ENCODE measurements at places on chromosomes 11 and 22.

DNA sequence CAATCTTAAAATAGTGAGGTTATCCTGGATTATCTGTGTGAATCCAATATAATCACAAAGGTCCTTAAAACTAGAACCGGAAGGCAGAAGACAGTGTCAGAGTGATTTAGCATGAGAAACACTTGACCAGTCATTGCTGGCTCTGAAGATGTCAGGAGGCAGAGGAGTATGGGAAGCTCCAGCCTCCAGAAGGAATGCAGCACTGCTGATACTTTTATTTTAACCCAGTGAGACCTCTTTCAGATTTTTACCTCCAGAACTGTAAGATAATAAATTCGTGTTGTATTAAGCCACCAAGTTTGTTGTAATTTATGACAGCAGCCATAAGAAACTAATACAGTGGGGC is 134.4 kb upstream of the ZC3H12C start:
- H3K27me3 ChIP-seq = no peaks in the 10 kb centered on the region
- no peak overlapping the region for H3K4me3 ChIP-seq
- no peak for DNase-seq
- H3K4me1 ChIP-seq = peaks cover 34% of the 10 kb centered on the region

GRCh38 chr11:119622454-119623143 is 106.4 kb downstream of the NECTIN1 start:
- no peaks in the 10 kb centered on the region for H3K4me1 ChIP-seq
- H3K27me3 ChIP-seq = no peaks in the 10 kb centered on the region
- H3K4me3 ChIP-seq = no peak overlapping the region
- no peaks in the 10 kb centered on the region for H3K36me3 ChIP-seq

- H3K4me3 ChIP-seq = no peak overlapping the region
- DNase-seq = no peak
Observed at GRCh38 chr11:48114740-48115139, 101.9 kb upstream of the OR4B1 start.

- H3K36me3 ChIP-seq = no peaks in the 10 kb centered on the region
- H3K4me1 ChIP-seq = no peaks in the 10 kb centered on the region
- H3K27me3 ChIP-seq = peaks cover 2% of the 10 kb centered on the region
- no peak for DNase-seq
- no peak overlapping the region for H3K27ac ChIP-seq
Observed at GRCh38 chr22:28029201-28029948, 110.3 kb upstream of the PITPNB start.

DNA sequence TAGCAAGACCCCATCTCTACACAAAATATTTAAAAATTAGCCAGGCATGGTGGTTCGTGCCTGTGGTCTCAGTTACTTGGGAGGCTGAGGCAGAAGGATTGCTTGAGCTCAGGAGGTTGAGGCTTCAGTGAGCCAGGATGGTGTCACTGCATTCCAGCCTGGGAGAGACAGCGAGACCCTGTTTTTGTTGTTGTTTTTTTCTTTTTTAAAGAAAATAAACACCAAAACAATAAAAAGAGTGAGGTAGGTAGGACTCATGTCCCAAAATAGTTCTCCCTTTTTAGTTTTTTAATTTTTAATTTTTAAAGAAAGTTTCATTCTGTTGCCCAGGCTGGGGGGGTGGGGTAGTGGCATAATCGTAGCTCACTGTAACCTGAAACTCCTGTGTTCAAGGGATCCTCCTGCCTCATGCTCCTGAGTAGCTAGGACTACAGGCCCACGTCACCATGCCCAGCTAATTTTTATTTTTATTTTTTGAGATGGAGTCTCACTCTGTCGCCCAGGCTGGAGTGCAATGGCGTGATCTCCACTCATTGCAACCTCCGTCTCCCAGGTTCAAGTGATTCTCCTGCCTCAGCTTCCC is 25.5 kb upstream of the MALAT1 start:
- H3K4me1 ChIP-seq = peaks cover 31% of the 10 kb centered on the region
- DNase-seq = no peak
- no peaks in the 10 kb centered on the region for H3K36me3 ChIP-seq
- peak overlapping the region; percentile 76 for H3K27ac ChIP-seq
- no peak overlapping the region for H3K4me3 ChIP-seq

DNA sequence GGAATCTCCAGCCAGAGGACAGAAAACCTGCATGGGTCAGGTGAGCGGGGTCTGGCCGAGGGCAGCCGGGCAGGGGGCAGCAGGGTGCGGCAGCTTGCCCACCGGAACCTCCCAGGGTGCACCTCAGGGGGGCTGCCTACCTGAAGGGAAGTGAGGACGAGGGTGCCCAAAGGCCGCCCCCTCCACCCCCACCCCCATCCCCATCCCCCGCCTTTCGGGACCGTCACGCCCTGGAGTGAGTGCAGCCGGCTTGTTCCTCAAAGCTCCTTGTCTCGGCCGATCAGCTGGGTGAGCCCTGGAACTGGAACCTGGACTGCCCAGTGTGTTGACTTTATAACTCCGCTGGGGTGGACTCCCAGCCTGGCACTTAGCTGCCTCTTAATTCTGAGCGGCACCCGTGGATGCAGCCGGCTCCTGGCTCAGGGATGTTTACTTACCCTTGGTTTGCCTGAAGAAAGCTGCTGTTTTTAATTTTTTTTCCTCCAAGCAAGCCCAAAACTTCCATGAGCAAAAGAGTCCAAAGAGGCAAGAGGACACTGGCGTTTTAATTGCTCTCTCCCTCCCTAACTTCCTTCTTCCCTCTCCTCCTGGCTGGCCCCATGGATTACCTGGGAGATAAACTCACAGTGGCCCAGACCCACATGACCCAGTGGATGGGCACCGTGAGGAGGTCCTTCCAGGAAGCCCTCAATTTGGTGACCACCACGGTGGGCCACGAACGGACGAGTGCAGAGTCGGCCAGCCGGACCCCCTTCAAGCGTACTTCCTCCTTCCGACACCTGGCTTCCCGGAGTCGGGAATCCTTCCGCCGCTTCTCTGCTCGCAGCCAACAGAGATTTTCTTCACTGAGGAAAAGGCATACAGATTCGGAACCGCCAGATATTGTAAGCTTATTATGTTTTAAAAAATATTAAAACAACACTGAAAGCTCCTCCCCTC is 87.8 kb upstream of the CRYBB3 start:
- H3K27me3 ChIP-seq = no peaks in the 10 kb centered on the region
- H3K36me3 ChIP-seq = no peaks in the 10 kb centered on the region
- no peak overlapping the region for H3K4me3 ChIP-seq
- no peaks in the 10 kb centered on the region for H3K4me1 ChIP-seq
- H3K27ac ChIP-seq = no peak overlapping the region

DNA sequence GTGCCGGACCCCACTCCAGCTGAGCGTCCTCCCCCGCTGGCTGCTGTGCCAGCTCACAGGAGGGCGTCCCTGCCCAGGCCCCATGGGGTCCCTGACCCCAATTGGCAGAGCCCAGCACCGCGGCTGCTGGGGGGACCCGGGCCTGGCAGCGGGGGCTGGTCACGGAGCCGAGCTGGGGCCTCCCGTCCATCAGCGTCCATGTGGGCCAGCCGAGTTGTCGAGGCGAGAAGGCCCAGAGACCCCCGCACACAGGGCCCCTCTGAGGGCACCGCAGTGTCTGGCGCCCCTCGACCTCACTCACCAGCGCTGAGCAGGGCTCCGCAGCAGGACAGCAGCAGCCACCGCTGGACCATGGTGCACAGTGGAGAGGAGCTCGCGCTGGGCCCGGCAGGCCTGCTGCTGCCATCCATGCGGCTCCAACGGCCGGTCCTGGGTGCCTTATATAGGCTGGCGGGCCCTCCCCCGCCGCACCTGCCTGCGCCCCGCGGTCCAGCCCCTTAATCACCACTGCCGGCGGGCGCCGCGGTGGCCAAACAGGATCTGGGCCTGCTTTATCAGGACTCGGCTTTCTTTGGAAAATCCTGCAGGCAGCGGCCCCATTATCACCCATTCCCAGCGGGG is at the start of gene MUC6:
MUC6 (minus strand) TSS at position 416 of the 621 bp plus-strand sequence; CDS start at position 353, 63 bp downstream.
- no peak for DNase-seq
- H3K4me1 ChIP-seq = no peaks in the 10 kb centered on the region
- H3K27me3 ChIP-seq = no peaks in the 10 kb centered on the region

DNA sequence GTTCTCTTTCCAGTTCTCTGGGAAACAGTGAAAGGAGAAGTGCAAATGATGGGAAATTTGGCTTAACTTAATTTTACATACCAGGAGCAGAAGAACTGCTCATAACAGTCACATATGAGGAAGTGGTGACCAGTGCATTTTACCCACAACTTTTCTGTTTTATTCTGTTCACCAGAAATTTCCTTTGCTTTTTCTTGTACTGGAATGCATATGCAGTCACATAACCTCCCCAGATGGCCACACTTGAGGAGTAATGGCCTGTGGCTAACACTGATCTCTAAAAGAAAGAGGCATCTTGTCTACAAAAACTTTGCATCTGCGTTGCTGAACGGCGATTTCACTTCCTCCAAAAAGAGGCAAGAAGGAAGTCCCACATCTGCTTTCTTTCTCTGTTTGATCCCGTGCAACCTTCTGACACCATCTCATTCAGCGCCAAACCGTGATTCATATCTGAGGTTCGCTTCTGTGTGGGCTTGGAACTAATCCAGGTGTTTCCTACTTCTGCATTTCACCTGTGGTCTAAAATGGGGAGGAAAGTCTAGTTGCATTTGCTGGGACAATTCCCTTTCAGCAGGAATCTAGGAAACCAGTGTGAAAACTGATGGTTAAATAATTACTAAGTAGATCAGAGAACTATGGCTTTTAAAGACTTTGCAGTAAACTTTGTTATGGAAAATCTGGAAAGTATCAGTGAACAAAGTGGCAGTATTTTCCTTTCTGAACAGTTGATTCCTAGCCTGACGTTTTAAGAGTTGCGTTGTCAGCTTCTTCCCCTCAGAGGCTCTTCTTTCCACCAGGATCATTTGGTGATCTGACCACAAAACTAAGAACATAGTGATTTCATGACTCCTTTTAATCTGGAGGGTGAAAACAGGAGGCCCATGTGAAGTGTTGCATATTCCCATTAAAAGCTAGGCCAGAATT is 4.2 kb upstream of the MPEG1 start:
- no peak overlapping the region for H3K4me3 ChIP-seq
- no peaks in the 10 kb centered on the region for H3K27me3 ChIP-seq
- H3K4me1 ChIP-seq = peaks cover 76% of the 10 kb centered on the region
- peak overlapping the region; percentile 91 for H3K27ac ChIP-seq
- DNase-seq = peak; percentile 99

GRCh38 chr22:31139866-31140716 is at the start of gene PLA2G3:
Gene PLA2G3 (minus strand): TSS chr22:31140508. CDS start chr22:31140354, 154 bp downstream.
- no peak within 1 kb of the TSS for H3K4me3 ChIP-seq
- no peaks in the 10 kb centered on the region for H3K4me1 ChIP-seq
- no peak within 1 kb of the TSS for H3K27ac ChIP-seq
- no peak for DNase-seq
- no peaks in the 10 kb centered on the region for H3K27me3 ChIP-seq
- no peaks in the 10 kb centered on the region for H3K36me3 ChIP-seq

- H3K4me3 ChIP-seq = no peak overlapping the region
- H3K27ac ChIP-seq = no peak overlapping the region
- peaks cover 8% of the 10 kb centered on the region for H3K4me1 ChIP-seq
- H3K36me3 ChIP-seq = no peaks in the 10 kb centered on the region
Observed at GRCh38 chr11:120222916-120223315, 12.1 kb downstream of the OAF start.

- peaks cover 14% of the 10 kb centered on the region for H3K36me3 ChIP-seq
- peaks cover 10% of the 10 kb centered on the region for H3K4me1 ChIP-seq
- H3K4me3 ChIP-seq = peak overlapping the region; percentile 72
- DNase-seq = no peak
- 0 out of 2 replicates have a peak overlapping the region, but pooled peaks have one; percentile 4 for H3K27ac ChIP-seq
Observed at GRCh38 chr22:50202130-50202666, 1.4 kb downstream of the SELENOO start.

DNA sequence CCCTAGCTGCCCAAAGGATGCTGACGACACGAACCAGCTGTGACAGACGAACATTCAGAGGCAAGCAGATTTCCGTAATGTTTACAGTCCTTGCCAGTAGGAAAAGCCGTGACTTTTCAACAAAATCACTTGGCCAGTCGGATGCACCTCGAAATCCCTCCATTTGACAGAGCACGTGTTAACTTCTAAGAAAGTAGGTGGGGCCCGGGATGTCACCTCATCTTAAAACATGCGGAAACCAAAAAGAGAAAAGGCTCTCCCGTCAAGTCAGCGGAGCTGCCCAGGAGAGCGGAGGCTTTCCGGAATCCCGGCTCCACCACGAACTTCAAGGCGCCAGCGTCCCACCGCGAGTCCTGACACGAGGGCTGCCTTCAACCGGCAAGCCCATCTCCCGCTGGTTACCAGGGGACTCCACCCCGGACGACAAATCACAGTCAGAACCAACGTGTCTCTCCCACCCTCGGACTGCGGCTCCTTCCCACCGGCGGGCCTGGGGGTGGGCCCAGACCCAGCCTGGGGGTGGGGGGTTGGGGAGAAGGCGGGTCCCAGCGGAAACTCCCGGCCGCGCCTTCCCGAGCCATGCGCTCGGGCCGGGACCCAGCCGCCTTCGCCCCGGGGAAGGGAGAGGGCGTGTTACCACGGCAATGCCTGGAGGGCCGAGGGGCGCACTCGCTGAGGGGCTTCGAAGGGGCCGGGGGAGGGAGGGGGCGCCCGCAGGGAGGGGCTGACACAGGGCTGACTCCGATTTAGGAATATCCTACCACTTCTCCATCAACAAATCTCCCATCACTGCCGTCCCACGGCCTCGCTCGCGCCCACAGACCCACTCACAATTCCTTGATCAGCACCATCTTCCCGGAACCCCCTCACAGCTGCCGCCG is 475 bp downstream of the PITPNB start:
- H3K27me3 ChIP-seq = no peaks in the 10 kb centered on the region
- H3K27ac ChIP-seq = peak overlapping the region; percentile 78
- peaks cover 2% of the 10 kb centered on the region for H3K4me1 ChIP-seq
- peak overlapping the region; percentile 85 for H3K4me3 ChIP-seq
- DNase-seq = no peak

DNA sequence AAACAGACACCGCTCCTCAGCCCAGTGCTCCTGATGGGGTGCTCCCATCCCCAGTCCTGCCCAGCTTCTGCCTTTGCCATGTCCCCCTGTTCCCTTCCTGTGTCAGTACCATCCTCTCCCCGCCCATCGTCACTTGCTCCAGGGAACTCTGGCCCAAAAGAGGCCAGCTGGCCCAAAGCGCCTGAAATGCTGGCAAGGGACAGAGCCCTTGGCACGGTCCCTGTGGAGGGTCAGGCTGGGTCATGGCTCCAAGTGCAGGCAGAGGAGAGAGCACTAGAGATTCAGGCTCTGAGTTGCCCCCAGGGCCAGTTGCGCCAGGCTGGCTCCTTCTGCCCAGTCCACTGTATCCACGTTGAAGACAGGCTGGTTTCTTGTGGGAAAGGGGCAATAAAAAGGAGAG is 8.4 kb upstream of the HDHD5 start:
- DNase-seq = no peak
- no peaks in the 10 kb centered on the region for H3K27me3 ChIP-seq
- no peak overlapping the region for H3K4me3 ChIP-seq

- H3K36me3 ChIP-seq = no peaks in the 10 kb centered on the region
- H3K4me1 ChIP-seq = no peaks in the 10 kb centered on the region
- no peaks in the 10 kb centered on the region for H3K27me3 ChIP-seq
- H3K27ac ChIP-seq = no peak overlapping the region
Observed at GRCh38 chr11:22244986-22245592, 52.2 kb downstream of the ANO5 start.

Data from GM12878 (cell line).